ENCODE measurements at places on chromosomes 6 and 20.

DNA sequence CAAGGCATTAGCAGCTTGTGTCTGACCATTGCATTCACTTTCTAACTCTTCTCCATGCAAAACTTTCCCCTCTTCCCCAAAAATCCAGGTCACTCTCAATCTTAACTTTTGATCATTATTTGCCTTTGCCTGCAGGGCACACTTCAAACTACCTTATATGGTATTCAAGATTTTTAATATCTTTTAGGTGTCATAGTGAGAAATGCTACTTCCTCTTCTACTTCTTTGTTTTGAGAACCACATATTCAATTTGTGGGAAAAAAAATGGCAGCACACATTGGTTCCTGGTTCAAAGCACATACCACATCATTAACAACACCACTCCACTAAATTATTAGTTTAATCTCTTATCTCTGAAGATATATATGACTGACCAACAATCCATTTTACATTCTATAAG, 1267.0 kb upstream of the CITED2 start:
- no peak for DNase-seq

DNA sequence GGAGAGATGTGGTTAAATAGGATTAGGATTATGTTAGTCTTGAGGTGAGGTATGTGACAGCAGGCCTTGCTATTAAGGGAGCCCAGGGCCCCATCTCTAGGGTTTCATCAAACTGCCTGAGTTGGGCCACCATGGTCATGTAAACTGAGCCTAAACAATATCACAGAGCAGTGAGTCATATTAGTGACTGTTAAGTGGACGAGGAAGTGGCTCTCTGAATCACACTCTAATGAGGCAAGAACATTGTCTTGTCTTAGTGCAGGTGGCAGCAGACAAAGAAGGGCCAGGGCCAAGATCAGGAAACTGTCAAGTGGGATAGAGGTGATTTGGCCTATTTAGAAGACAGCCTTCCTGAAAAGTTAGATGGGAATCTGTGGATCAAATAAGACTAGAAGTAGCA, 23.1 kb downstream of the ENPP3 start:
- no peak for DNase-seq

- DNase-seq, result no peak
Measured at GRCh38 chr6:143740213-143740612, 62.4 kb downstream of the PHACTR2 start.

DNA sequence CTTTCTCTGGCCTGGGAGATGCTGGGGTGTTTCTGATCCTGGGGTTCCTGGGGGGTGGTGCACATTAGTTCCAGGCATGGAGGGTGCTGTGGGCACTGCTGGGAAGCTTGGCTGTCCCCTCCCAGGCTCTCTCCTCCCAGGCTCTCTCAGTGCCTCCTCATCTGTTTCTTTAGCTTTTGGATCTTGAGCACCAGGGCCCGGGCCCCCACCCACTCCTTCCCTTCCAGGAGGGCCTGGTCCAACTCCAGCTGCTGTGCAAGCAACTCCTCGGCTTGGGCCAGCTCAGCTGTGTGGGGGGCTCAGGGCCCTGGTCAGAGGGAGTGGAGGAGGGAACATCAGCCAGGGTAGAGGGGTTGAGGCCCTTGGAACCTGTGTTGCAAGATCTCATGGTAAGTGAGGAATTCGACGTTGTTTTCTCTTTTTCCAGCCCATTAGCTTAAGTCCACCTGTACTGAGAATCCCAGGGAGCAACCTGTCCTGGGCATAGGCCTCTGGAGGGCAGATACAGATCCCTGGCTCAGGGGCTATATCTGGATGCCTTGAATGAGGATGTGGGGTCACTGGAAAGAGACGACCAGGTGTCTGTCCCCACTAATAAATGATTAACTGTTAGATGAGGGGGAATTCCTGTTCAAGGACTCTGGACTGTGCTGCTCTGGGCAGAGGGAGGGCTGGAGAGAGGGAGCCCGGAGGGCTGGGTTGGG, 34.5 kb upstream of the HLA-A start:
- DNase-seq, result no peak

DNA sequence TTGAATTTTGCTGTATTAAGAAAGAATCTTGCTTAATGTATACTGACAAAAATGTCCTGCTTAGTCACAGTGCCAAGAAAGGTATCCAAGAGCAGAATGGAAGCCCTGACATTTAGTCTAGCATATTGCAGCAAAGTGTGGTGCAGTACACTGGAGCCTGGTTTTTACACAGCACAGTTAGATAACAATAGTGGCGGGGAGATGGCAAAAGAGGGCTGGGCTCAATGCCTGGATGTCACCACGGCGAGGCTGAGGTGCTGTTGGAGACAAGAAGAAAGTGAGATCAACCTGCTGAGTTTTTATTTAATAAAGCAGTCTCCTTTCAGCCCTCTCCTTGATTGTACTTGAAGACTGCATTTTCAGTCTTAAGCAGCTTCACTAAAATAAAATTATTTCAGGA, 426.0 kb downstream of the LMBRD1 start:
- DNase-seq, result no peak

- DNase-seq, result no peak
Measured at GRCh38 chr6:14008809-14009208, 84.1 kb downstream of the RNF182 start.
